ENCODE measurements at places on chromosomes 4 and X. TPM values are rescaled to one million over a fixed set of nuclear protein-coding genes. Genes with fewer than 3 reads are reported as not detected.

GRCh38 chr4:54185866-54186265, 43.2 kb upstream of the PDGFRA start:
- no peaks in the 10 kb centered on the region for H3K27me3 ChIP-seq
- no peak overlapping the region for H3K4me3 ChIP-seq
- no peak overlapping the region for H3K27ac ChIP-seq

GRCh38 chr4:955931-956381, 17.4 kb downstream of the DGKQ start:
- H3K4me1 ChIP-seq = no peaks in the 10 kb centered on the region
- peaks cover 95% of the 10 kb centered on the region for H3K36me3 ChIP-seq
- no peaks in the 10 kb centered on the region for H3K27me3 ChIP-seq

DNA sequence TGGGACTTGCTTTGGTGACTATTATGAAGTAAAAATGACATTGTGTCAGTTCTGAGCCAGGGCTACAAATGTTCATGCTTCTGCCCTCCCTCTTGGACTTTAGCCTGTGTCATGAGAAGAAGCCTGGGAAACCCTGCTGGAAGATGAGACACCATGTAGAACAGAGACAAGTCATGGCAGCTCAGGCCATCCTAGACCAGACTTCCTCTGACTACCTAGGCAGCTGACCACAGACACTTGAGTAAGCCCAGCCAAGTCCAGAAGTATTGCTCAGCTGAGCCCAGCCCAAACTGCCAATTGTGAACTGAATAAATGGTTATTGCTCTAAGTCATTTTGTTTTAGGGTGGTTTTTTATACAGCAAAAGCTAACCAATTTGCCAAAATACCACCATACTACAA, 467.6 kb upstream of the CNKSR2 start:
- no peaks in the 10 kb centered on the region for H3K27me3 ChIP-seq
- H3K4me3 ChIP-seq = no peak overlapping the region
- no peaks in the 10 kb centered on the region for H3K36me3 ChIP-seq
- no peak for DNase-seq

GRCh38 chr4:186557061-186557460, 1.7 kb upstream of the MTNR1A start:
- no peak overlapping the region for H3K27ac ChIP-seq
- no peak overlapping the region for H3K4me3 ChIP-seq
- peaks cover 15% of the 10 kb centered on the region for H3K4me1 ChIP-seq
- DNase-seq = no peak

GRCh38 chrX:9498236-9498635, 33.4 kb downstream of the TBL1X start:
- H3K36me3 ChIP-seq = peaks cover 6% of the 10 kb centered on the region
- DNase-seq = no peak
- no peak overlapping the region for H3K27ac ChIP-seq

GRCh38 chr4:12701384-12701783, 782.8 kb downstream of the RAB28 start:
- H3K4me1 ChIP-seq = no peaks in the 10 kb centered on the region
- H3K27me3 ChIP-seq = no peaks in the 10 kb centered on the region
- no peaks in the 10 kb centered on the region for H3K36me3 ChIP-seq
- H3K27ac ChIP-seq = no peak overlapping the region
- DNase-seq = no peak

- no peak overlapping the region for H3K27ac ChIP-seq
- no peak overlapping the region for H3K4me3 ChIP-seq
- H3K27me3 ChIP-seq = no peaks in the 10 kb centered on the region
- DNase-seq = no peak
- H3K4me1 ChIP-seq = peaks cover 4% of the 10 kb centered on the region
- H3K36me3 ChIP-seq = no peaks in the 10 kb centered on the region
These were observed 209.1 kb downstream of the RELL1 start for GRCh38 chr4:37477126-37477525.

- no peak for DNase-seq
- H3K4me1 ChIP-seq = no peaks in the 10 kb centered on the region
- H3K4me3 ChIP-seq = no peak overlapping the region
These were observed 30.1 kb upstream of the ANAPC4 start for GRCh38 chr4:25346913-25347312.

GRCh38 chr4:79492148-79492547, 84.1 kb upstream of the GK2 start:
- H3K4me3 ChIP-seq = no peak overlapping the region
- no peaks in the 10 kb centered on the region for H3K27me3 ChIP-seq
- DNase-seq = peak; percentile 9
- H3K27ac ChIP-seq = no peak overlapping the region
- no peaks in the 10 kb centered on the region for H3K36me3 ChIP-seq

DNA sequence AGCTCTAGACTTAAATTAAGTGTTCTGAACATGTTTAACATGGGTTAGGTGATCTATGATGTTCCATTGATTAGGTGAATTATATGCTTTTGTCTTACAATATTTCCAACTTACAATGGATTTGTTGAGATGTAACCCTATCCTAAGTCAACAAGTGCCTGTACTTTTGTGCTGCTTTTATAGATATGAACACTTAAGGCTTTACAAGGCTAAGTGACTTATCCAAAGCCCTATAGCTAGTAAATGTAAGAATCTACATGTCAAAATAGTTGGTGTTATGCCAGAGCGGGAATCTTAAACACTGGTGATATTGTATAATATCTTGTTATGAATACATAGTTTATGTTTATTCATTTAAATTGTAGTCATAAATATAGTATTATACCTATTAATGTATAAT, 1629.1 kb upstream of the IGFBP7 start:
- H3K4me1 ChIP-seq = no peaks in the 10 kb centered on the region
- H3K27ac ChIP-seq = no peak overlapping the region
- no peak overlapping the region for H3K4me3 ChIP-seq
- H3K36me3 ChIP-seq = no peaks in the 10 kb centered on the region

- no peaks in the 10 kb centered on the region for H3K36me3 ChIP-seq
- DNase-seq = peak; percentile 73
- H3K4me1 ChIP-seq = peaks cover 3% of the 10 kb centered on the region
- no peak overlapping the region for H3K27ac ChIP-seq
These were observed 94.2 kb downstream of the PJA1 start for GRCh38 chrX:69070949-69071650.

DNA sequence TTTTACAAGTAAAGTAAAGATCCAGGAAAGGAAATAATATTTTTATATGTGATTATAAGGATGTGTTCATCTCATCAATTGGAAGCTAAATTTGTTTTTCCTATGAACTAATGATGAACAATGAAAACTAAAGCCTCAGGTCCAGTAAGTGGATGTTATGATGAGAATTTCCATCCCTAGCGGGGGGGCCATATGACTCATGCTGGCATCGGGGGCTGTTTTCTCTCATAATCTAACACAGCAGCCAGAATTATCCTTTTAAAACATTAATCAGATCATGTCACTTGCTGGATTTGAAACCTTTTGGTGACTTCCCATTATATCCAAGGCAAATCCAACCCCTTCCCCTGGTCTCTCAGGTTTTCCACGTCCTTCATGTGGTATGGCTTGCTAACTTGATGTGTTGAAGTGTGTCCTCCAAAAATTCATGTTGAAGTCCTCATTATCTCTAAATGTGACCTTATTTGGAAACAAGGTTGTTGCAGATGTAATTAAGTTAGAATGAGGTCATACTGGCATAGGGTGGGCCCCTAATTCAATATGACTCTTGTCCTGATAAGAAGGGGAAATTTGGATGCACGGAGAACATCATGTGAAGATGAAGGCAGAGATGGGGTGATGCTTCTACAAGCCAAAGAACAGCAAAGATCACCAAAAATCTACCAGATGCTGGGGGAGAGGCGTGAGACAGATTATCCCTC, 96.8 kb downstream of the AKAP4 start:
- H3K27ac ChIP-seq = no peak overlapping the region
- no peak for DNase-seq
- no peak overlapping the region for H3K4me3 ChIP-seq
- no peaks in the 10 kb centered on the region for H3K36me3 ChIP-seq
- H3K4me1 ChIP-seq = no peaks in the 10 kb centered on the region
- H3K27me3 ChIP-seq = no peaks in the 10 kb centered on the region

GRCh38 chr4:34644579-34645115, 1599.7 kb downstream of the ARAP2 start:
- H3K36me3 ChIP-seq = no peaks in the 10 kb centered on the region
- no peak overlapping the region for H3K27ac ChIP-seq
- no peaks in the 10 kb centered on the region for H3K27me3 ChIP-seq
- H3K4me3 ChIP-seq = no peak overlapping the region
- H3K4me1 ChIP-seq = no peaks in the 10 kb centered on the region
- DNase-seq = no peak

- DNase-seq = no peak
- H3K27me3 ChIP-seq = no peaks in the 10 kb centered on the region
These were observed 1.2 kb downstream of the UCHL1 start for GRCh38 chr4:41257906-41258305.

- H3K4me1 ChIP-seq = no peaks in the 10 kb centered on the region
- H3K27ac ChIP-seq = no peak overlapping the region
- H3K36me3 ChIP-seq = no peaks in the 10 kb centered on the region
These were observed 51.7 kb downstream of the FAM53A start for GRCh38 chr4:1632109-1633104.

DNA sequence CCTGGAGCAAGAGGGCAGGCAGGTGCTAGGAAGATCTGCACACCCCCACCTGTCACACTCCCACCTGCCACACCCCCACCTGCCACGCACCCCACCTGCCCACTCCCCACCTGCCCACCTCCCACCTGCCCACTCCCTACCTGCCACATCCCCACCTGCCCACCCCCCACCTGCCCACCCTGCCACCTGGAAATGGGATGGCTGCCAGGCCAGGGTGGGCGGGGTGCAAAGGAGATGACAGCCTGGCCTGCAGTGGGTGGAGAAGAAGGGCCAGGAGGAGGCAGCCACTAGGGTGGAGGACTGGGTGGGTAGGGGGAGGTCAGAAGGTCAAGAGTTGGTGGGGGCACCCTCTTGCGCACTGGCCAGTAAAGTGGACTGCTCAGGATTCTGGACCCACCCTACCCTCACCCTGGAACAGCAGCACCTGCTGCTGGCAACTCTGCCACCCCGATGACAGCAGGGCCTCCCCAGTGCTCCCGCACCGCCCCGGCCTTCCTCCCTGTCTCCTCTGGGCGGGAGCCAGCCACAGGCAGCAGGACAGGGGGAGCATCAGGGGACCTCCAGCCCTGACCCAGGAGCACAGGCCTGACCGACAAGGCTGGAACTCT, 66.8 kb upstream of the NKX1-1 start:
- H3K4me1 ChIP-seq = peaks cover 10% of the 10 kb centered on the region
- no peak for DNase-seq
- H3K36me3 ChIP-seq = no peaks in the 10 kb centered on the region
- no peak overlapping the region for H3K4me3 ChIP-seq
- peaks cover 6% of the 10 kb centered on the region for H3K27me3 ChIP-seq

GRCh38 chrX:12890467-12890866, 16.0 kb upstream of the TLR8 start:
- no peaks in the 10 kb centered on the region for H3K27me3 ChIP-seq
- H3K27ac ChIP-seq = no peak overlapping the region
- no peaks in the 10 kb centered on the region for H3K4me1 ChIP-seq
- no peaks in the 10 kb centered on the region for H3K36me3 ChIP-seq

DNA sequence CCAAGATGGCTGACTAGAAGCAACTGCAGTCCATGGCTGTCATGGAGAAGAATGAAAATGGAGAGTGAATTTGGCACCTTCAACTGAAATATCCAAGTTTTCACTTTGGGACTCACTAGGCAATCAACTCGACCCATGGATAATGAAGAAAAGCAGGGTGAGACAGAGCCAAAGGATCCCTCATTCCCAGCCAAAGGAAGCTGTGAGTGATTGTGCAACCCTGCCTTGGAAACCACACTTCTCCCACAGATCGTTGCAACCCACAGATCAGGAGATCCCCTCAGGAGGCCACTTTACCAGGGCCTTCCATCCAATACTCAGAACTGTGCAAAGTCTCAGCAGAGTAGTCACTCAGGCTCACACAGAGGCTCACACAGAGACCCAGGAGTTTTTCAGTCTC, 4.5 kb downstream of the CFAP299 start:
- no peak overlapping the region for H3K27ac ChIP-seq
- peaks cover 18% of the 10 kb centered on the region for H3K4me1 ChIP-seq
- no peak overlapping the region for H3K4me3 ChIP-seq
- no peaks in the 10 kb centered on the region for H3K27me3 ChIP-seq
- no peaks in the 10 kb centered on the region for H3K36me3 ChIP-seq

GRCh38 chr4:68277627-68278026, 32.1 kb upstream of the TMPRSS11B start:
- DNase-seq = no peak
- H3K4me3 ChIP-seq = no peak overlapping the region
- no peak overlapping the region for H3K27ac ChIP-seq
- no peaks in the 10 kb centered on the region for H3K27me3 ChIP-seq
- H3K36me3 ChIP-seq = no peaks in the 10 kb centered on the region
- no peaks in the 10 kb centered on the region for H3K4me1 ChIP-seq

GRCh38 chr4:118941799-118942198, 53.1 kb downstream of the SYNPO2 start:
- no peaks in the 10 kb centered on the region for H3K27me3 ChIP-seq
- no peaks in the 10 kb centered on the region for H3K36me3 ChIP-seq
- H3K27ac ChIP-seq = peak overlapping the region; percentile 36
- peaks cover 42% of the 10 kb centered on the region for H3K4me1 ChIP-seq
- DNase-seq = peak; percentile 27

- H3K4me3 ChIP-seq = no peak overlapping the region
- no peaks in the 10 kb centered on the region for H3K4me1 ChIP-seq
- H3K27me3 ChIP-seq = no peaks in the 10 kb centered on the region
- H3K27ac ChIP-seq = no peak overlapping the region
- DNase-seq = no peak
These were observed 319.4 kb downstream of the SLC7A11 start for GRCh38 chr4:137922721-137923120.

- no peaks in the 10 kb centered on the region for H3K36me3 ChIP-seq
- H3K4me1 ChIP-seq = no peaks in the 10 kb centered on the region
- H3K27me3 ChIP-seq = no peaks in the 10 kb centered on the region
- no peak for DNase-seq
- H3K4me3 ChIP-seq = no peak overlapping the region
These were observed 190.4 kb upstream of the PCDH10 start for GRCh38 chr4:132958457-132959263.

DNA sequence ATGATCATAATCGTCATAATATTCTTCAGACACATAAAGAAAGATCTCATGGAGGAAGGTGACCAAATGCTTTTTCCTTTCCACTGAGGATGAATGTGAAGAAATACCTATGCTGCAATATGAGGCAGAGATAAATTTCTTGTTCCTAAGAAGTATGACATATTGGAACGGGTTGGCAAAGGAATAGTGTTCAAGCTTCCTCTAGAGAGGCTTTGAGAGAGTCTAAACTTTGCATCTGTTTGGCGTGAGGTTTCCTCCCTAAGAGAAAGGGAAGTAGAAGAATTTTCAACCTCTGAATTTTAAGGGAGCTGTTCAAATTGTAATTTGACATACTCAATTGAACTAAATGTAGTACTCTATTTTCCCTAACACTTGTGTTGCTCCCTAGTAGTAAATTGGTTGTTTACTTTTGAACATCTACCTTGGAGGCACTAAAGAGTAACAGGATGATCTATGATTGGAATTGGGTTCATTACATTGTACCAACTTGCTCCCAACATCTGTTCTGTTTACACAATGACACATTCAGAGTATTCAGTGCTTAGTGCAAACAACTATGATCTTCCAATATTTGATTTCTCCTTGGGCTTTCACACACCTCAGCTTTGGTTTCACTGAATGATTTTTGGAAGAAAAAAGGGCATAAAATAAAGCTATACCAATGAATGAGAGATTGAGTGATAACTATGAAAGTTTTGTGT, 122.0 kb downstream of the CORIN start:
- no peak overlapping the region for H3K27ac ChIP-seq
- no peaks in the 10 kb centered on the region for H3K4me1 ChIP-seq
- no peaks in the 10 kb centered on the region for H3K36me3 ChIP-seq
- no peaks in the 10 kb centered on the region for H3K27me3 ChIP-seq
- no peak overlapping the region for H3K4me3 ChIP-seq

The TMSB15C gene
- 11.7 TPM for total RNA-seq

The GAGE12J gene
- not detected for total RNA-seq

The ENOPH1 gene
- total RNA-seq = 2.9 TPM

The PDZD4 gene
- 11.1 TPM for total RNA-seq

The VAMP7 gene
- 6.4 TPM for total RNA-seq

The S100G gene
- total RNA-seq = not detected

The CXCR3 gene
- total RNA-seq = not detected

The MGAT4D gene
- total RNA-seq = not detected

The F8A3 gene
- total RNA-seq = 11.2 TPM

Measured in stomach (tissue), 19 donors.